Putamen (tissue), 1 donor: ENCODE measurements at places on chromosomes 13 and 19.

- DNase-seq, result no peak
Observed at GRCh38 chr13:103273825-103274224, 207.6 kb upstream of the SLC10A2 start.

GRCh38 chr13:47869776-47870175 is 131.3 kb downstream of the SUCLA2 start:
- no peak for DNase-seq

GRCh38 chr13:46587807-46588418 is 34.9 kb downstream of the LRCH1 start:
- no peak for DNase-seq

GRCh38 chr13:20024702-20025101 is 66.2 kb downstream of the ZMYM2 start:
- no peak for DNase-seq

- no peak for DNase-seq
Observed at GRCh38 chr13:99589575-99589974, 88.3 kb downstream of the TM9SF2 start.

- no peak for DNase-seq
Observed at GRCh38 chr19:35117799-35118198, 2.2 kb downstream of the FXYD3 start.

GRCh38 chr19:16247353-16248182 is 49.9 kb downstream of the AP1M1 start:
- DNase-seq, result peak; percentile 41

GRCh38 chr19:2136796-2137195 is 14.6 kb downstream of the AP3D1 start:
- no peak for DNase-seq

GRCh38 chr19:21492947-21493906 is 12.2 kb upstream of the ZNF429 start:
- no peak for DNase-seq

DNA sequence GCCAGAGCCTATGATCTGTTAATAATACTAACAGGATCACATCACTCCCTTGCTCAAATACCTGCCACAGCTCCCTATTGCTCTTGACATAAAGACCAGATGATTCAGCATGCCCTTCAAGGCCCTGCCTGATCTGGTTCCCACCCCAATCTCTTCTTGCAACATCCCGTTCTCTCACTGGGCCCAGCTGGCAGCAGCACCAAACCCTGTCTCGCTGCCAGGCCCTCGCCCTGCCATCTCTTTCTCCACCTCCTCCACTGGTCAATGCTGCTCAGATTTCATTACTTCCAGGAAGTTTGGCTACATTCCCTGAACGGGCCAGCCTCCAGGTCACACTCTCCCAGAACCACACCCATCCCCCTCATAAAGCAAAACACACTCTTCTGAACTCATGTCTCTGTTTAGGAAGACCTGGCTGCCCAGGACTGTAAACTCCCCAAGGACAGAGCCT is 8.6 kb upstream of the BCAT2 start:
- DNase-seq, result no peak

DNA sequence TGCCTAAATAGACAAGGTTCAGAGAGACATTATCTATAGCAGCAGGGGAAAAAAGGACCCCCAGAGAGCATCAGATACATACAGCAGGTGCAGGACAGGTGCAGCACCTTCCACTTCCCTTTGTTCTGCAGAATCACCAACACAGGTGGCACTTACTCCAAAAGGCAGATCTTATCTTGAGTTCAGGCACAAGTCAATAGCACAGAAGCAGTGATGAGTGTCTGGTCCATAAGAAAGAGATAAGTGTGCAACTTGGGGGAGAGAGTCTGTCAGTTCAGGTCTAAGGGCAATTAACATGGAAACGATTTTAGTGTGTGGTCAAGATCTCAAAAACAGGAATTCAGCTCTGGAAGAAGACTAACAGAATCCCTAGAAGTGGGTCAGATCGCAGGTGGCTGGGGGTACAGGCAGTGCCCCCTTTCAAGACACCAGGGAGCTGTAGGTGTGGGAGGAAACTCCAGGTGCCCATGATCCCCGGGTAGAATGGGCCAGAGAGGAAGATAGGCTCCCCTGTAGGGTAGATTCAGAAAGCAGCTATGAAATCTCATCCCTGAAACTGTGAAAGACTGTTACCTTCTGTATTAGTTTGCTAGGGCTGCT is 40.6 kb downstream of the TNFSF11 start:
- no peak for DNase-seq

- no peak for DNase-seq
Observed at GRCh38 chr13:45207319-45207718, 6.5 kb upstream of the KCTD4 start.

DNA sequence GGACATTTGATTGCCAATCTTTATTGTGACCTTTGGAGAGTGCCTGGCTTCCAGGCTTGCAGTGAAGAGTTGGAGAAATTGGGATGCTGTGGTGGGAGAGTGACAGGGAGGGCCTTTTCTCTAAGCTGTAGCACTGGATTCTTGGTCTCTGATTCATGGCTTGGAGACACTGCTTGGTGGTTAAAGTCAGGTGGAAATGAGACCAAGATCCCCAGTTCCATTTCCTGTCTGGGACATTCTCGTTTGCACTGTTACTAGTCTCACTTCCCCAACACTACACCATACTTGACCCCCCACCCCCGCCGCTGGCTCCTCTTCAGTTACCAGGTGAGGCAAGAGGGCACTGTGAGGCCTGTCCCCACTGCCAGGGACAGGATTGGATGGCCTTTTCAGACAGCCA is 2.9 kb downstream of the SUPT5H start:
- no peak for DNase-seq

- DNase-seq, result no peak
Observed at GRCh38 chr13:50014386-50014785, 858 bp upstream of the KCNRG start.

DNA sequence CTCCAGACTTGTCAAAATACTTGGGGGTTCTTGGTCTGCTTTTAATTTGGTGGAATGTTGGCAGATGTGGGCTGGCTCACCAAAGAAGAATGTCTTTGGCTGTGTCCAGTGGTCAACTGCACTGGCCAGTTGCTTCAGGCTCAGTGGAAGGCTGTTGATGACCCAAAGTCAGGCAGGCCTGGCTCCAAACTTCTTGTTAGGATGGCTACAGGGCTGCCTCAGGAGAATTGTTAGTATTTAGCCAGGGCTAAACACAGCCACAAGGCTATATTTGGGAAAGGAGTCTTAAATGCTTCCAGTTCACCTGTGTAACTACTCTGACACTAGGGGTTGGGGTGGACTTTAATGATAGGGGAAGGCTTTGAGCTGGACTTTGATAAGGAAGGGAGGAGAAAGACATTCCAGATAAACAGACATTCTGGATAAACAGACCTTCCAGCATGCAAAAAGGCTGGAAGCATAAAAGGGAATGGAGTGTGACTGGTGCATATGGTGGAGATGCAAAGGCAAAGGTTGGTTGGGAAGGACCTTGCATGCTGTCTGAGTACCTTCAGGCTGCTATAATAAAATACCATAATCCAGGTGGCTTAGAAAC is 116.8 kb downstream of the FOXO1 start:
- DNase-seq, result no peak

DNA sequence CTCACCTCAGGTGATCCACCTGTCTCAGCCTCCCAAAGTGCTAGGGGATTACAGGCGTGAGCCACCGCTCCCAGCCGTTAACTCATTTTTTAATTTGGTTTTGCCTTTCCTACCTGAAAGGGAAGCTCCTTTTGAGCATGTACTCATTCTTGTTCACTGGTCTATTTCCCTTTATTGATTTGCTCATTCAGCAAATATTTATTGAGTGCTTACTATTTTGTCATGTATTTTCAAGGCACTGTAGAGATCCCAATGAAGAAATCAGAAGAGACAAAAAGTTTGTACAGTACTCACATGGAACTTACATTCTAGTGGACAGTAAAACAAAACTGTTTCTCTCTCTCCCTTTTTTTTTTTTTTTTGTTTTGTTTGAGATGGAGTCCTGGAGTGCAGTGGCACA is 13.8 kb downstream of the SPACA6 start:
- DNase-seq, result no peak

DNA sequence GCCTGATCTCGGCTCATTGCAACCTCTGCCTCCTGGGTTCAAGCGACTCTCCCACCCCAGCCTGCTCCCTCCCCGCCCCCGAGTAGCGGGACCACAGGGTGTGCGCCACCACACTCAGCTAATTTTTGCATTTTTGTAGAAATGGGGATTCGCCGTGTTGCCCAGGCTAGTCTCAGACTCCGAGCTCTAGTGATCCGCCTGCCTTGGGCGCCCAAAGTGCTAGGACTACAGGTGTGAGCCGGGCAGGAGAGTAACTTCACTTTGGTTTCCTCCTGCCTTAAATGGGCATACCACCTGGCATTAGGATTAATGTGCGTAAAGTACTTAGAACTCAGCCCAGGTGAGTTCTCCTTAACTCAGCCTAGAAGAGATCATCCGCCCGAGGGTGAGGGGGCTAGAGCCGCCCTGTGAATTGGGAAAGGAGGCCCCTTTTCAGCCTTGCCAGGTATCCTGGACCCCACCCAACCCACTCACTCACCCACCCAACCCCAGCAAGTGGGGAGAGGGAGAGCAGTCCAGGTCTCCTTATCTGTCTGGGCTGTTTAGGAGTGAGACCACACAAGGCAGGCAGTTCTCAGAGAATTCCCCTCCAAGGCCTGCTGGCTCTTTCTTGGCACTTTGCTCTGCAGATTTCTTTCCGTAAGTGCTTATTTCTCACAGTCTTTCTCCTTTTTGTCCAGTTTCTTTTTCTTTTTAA is 1.2 kb upstream of the ZFP36 start:
- DNase-seq, result no peak

GRCh38 chr19:17762505-17763229 is 11.4 kb downstream of the FCHO1 start:
- peak; percentile 52 for DNase-seq

DNA sequence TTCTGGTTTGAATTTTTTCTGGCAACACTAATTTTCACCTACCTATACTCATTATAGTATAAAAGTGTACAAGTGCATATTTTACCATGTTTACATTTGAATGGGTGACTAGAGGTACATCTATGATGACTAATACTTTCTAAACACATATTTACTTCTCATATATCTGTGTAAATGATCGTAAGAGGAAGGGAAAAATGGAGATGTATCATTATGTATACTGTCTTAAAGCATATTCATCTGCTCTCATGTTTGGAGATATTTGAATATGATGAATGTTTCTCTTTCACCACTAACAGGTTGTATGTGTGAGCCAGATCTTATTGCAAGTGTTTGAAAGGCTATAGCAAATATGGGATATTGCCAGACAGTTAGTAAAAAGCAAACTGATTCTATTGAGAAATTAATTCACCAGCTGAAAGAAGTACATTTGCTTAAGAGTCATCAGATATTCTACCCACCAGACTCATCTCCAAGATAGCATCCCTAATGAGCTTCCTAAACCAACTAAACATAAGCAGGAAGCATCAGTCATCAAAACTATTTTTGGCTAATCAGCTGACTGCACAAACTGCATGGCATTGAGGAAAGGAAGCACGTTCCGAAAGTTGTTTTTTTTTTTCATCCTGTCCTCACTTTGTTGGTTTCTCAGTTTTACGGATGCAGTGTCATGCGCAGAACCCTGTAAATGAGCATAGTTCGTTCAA is 738.2 kb downstream of the GPC5 start:
- DNase-seq, result no peak

- DNase-seq, result no peak
Observed at GRCh38 chr13:93775507-93776108, 549.0 kb downstream of the GPC6 start.

DNA sequence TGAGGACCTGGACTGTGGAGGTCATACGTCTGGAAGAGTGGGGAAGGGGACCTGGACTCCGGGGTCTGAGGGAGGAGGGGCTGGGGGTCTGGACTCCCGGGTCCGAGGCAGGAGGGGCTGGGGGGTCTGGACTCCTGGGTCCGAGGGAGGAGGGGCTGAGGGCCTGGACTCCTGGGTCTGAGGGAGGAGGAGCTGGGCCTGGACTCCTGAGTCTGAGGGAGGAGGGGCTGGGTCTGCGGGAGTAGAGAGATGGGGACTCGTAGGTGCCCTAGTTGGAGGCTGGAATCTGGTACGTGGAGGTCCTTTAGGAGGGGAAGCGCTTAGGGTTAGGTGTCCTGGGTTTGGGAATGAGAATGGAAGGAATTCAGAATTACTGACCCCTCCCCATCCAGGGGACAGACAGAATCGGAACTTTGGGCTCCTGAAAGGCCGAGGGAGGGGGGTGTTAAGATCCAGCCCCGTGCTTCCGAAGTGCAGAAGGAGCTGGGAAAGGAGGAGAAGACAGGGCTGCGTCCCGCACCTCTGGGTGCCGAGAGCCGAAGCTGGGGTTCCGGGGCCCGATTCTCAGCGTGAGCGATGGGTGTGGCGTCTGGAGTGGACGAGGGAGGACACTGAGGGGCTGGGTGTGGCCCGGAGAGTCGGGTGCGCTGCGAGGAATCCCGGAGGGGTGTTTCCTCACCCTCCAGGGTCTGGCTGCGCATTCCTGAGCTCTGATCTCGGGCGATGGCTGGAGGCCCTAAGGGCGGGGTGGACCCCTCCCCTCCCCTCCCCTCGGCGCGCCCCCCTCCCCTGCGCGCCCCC is 608 bp downstream of the MYADM start:
- no peak for DNase-seq

DNA sequence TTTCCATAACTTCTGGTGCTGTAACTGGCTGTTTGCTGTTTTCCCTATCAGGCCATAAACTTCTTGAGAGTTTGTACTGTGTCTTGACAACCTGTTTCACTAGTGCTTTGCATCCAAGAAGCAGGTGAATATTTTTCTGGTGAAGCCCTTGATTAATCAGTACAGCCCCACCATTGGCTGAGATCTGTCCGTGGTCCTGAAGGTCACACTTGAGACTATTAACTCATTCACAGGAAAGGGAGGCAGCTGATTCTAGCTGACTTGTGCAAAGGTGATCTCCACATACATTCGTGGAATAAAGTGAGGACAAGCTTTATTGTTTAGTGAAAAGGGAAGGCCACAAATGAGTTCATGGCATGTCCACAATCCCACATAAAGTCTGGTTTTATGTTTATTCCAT is 61.4 kb upstream of the ZNF835 start:
- DNase-seq, result no peak
